Activated CD4-positive, alpha-beta memory T cell treated with anti-CD3 and anti-CD28 coated beads for 36 hours (primary cell): ENCODE measurements at places on chromosomes 2 and 18. TPM values are rescaled to one million over a fixed set of nuclear protein-coding genes. Genes with fewer than 3 reads are reported as not detected.
A peak's percentile ranks its signal among the peaks of the same experiment; 100 is the strongest.

The PROKR1 gene
- total RNA-seq, result not detected

The SERPINB13 gene
- total RNA-seq, result not detected

The TUBA4B gene
- total RNA-seq, result not detected

The ALLC gene
- total RNA-seq, result not detected

DNA sequence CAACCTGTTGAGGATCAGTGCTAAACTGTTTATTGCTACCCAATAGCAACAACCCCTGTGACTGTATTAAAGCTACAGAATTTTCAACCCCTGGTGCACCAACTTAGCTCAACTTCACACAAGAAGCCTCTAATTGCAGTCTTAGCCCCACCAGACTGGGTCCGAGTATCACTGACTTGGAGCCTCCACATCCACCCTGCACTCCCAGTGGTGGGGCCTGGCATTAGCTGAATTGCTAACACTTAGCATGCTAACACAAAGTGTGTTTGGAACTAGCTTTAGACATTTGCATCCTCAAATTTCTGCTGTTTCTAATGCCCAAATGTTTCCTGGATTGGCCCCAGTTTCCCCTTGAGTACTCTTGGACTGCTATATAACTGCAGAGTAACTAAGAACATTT lies 298.6 kb downstream of the AGPS start:
- DNase-seq, result no peak

DNA sequence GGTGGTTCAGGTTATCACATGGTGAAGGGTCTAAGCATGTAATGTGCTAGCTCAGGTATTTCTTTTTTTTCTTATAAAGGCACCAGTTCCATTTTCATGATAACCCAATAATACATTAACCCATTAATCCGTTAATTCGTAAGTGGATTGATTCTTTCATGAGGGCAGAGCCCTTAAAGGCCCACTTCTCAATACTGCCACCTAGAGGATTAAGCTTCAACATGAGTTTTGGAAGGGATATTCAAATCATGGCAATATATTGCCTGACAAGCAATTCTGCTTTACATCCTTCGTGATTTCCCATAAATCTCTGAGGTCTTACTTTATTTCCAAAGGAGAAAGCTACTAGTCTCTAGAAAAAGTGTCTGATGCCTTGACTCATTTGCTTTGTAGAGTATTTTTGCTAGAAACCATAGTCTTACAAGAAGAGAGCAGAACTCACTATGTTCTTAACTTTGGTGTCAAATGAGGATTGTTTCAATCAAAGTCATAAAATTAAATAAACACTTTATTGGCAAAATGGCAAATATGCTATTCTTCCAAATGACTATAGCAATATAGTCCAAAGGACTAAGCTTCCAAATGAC lies 271.3 kb downstream of the KCNS3 start:
- no peak for DNase-seq

- no peak for DNase-seq
Observed at GRCh38 chr2:23211987-23212583, 172.9 kb upstream of the KLHL29 start.

DNA sequence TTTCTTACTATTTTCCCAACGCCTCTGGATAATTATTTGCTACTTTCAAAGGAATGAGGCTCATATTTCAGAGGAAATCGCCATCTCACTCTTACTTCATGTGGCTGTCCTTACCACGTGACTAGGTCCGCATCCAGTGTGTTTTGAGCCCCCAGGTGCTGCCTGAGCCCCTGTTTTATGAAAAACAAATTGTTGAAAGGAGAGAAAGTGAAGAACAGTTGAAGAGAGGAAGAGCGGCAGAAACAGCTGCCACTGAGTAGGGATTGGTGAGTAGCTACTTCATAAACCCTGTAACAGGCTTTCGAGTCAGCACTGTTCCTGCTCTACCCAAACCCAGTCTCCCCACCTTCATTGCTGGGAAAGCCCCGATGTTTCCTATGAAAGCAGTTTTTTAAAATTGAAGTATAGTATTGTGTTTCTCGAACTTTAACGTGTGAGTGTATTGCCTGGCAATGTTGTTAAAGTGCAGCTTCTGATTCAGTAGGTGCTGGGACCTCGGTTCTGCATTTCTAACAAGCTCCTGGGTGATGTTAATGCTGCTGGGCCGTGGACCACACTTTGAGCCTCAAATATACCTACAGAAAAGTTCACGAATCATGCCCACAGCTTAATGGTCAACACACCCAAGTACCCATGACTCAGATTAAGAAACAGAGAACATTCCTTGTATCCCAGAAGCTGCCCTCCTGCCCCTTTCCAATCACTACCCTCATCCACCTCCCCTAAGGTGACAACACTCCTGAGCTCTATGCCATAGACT lies 39.7 kb downstream of the TMEM177 start:
- DNase-seq, result peak; percentile 33

GRCh38 chr2:1609485-1610095 lies 134.7 kb downstream of the PXDN start:
- DNase-seq, result no peak

GRCh38 chr2:152588998-152589397 lies 128.3 kb downstream of the PRPF40A start:
- DNase-seq, result no peak

GRCh38 chr18:63005306-63005705 lies 290.0 kb downstream of the PHLPP1 start:
- DNase-seq, result no peak
